Activated CD8-positive, alpha-beta memory T cell treated with anti-CD3 and anti-CD28 coated beads for 24 hours (primary cell): ENCODE measurements at places on chromosomes 12 and 14.
A peak's percentile ranks its signal among the peaks of the same experiment; 100 is the strongest.

GRCh38 chr12:586318-587071 lies 76.8 kb downstream of the NINJ2 start:
- DNase-seq, result no peak

DNA sequence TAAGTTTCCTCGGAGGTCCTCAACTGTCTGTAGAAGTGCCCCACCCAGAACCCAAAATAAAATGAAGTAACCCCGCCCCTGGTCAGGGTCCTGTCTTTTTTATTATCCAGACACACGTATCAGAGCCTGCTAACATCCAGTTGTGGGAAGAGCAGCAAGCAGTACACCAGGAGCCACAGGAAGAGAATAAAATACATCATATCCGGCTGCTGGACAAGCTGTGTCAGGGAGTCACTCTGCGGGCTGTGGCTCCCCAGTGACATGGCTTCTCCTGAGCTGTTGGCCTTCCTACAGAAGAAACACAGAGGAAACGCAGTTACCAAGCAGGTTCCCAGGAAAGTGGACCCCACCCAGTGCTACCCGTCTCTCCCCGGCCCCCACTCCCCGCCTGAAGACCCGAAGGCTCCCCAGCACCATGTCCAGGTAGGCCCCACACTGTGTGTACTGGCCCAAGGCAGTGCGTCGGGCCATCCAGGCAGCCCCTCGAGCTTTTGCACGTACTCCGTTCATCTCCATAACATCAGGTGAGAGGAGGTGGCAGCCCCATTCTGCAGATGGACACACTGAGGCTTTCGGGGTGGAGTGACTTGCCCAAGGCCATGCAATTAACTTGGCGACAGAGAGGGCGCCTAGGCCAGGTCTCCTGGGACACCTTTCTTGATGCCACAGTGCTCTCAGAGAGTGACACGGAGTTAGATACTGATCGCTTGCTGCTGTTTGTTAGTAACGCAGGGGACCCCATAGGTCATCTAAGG lies 34.3 kb upstream of the DICER1 start:
- no peak for DNase-seq

DNA sequence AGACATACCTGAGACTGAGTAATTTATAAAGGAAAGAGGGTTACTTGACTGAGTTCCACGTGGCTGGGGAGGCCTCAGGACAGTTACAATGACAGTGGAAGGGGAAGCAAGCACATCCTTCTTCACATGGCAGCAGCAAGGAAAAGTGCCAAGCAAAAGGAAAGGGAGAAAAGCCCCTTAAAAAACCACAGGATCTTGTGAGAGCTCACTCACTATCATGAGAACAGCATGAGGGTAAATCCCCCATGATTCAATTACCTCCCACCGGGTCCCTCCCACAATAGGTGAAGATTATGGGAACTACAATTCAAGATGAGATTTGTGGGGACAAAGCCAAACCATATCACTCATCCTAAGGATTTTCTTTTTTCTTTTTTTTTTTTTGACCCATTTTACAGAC lies 177.8 kb upstream of the EEA1 start:
- no peak for DNase-seq

GRCh38 chr14:92404938-92405337 lies 82.0 kb downstream of the SLC24A4 start:
- DNase-seq, result no peak

DNA sequence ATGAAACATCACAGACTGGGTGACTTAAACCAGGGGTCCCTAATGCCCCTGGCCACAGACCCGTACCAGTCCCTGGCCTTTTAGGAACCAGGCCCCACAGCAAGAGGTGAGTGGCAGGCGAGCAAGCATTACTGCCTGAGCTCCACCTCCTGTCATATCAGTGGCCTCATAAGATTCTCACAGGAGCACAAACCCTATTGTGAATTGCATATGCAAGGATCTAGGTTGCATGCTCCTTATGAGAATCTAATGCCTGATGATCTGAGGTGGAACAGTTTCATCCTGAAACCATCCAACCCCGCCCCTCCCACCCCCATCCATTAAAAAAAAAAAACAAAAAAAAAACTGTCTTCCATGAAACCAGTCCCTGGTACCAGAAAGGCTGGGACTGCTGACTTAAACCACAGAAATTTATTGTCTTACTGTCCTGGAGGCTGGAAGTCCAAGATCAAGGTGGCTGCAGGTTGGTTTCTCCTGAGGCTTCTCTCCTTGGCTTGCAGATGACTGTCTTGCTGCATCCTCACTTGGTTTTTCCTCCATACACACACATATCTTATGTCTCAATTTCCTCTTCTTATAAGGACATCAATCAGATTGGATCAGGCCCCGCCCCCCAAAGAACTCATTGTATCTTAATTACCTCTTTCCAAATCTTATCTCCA lies 235.9 kb downstream of the CHST11 start:
- DNase-seq, result no peak

GRCh38 chr12:59444932-59445331 lies 150.9 kb upstream of the SLC16A7 start:
- DNase-seq, result no peak

GRCh38 chr12:65603438-65604351 lies 220.6 kb upstream of the HMGA2 start:
- DNase-seq, result no peak

- no peak for DNase-seq
Measured at GRCh38 chr12:110373025-110373424, 30.5 kb downstream of the ANAPC7 start.

DNA sequence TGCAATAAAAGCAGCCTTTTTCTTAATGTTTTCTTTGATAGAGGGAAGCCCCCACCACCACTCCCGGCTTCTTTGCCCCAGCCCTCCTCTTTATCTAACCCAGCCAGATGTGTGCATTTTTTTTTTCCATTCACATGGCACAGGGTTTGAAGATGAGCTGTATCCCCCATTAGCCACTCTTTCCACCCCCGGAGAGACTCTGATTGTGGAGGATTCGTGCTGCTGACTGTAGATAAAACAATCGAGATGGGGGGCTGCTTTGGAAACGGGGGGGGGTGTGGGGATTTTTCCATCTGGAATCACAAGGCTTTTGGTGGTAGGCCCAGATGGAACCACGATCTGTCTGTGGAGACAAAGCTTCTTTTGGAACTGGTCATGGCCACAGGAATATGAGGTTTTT lies 46.2 kb upstream of the VASH1 start:
- no peak for DNase-seq

- DNase-seq, result no peak
Measured at GRCh38 chr12:122167356-122167925, 6.6 kb downstream of the IL31 start.

GRCh38 chr12:43856972-43857371 lies 21.1 kb downstream of the TMEM117 start:
- no peak for DNase-seq

DNA sequence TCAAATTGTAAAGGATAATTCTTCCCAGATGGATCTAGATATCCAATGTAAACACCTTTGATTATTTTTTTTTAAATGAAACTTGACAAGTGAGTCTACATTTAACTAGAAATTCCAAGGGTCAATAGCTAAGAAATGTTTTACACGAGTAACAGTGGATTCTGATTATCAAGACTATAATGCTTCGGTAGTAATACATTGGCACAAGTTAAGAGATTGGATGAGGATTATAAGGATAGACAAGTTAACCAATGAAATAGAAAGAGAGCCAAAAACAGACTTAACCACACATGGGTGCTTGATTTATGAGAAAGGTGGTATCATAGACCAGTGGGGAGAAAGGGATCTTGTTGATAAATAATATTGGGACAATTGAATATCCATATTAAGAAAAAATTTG lies 40.3 kb upstream of the PCED1B start:
- DNase-seq, result no peak

DNA sequence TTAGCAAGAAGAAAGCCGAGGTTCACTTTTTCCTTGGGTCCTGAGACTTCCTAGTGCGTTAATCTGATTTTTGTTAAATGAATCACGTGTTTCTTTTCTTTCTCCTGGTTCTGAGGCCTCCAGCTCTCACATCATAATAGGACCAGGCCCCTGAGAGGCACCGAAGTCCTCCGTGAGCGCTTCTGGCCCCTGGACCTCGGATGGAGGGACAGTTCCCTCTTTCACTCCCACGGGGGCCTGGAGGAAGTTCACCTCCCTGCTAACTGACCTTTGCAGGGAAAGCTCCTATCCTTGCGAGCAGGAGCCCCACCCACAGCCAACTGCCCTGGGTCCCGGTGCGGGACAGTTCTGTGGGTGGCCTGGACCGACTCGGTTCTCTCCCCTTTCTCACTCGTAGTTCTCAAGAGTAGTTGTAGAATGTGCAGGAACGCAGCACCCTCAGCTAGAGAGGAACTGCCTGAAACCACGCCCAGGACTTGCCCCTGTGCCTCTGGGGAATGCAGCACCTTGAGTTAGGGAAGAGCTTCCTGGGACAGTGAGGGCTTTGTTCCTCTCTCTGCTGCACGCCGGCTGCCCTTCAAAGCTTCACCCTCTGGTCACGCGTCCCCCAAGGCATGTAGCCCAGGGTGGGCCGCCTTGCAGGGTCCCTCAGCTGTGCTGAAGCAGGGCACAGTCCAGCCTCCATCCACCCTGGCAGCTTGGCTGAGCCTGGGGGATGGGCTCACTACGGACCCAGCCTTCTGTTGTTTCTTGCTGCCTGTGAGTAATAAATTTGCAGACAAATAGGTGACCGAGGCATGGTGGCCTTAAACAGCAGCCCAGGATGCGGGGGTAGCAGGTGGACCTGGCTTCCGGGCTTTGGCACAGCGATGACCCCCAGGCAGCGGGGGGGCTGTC lies 264.6 kb downstream of the ADGRD1 start:
- no peak for DNase-seq

GRCh38 chr12:27498149-27498548 lies 25.9 kb upstream of the PPFIBP1 start:
- DNase-seq, result no peak

- DNase-seq, result peak; percentile 88
Measured at GRCh38 chr12:50055831-50056638, 1.4 kb upstream of the ASIC1 start.

GRCh38 chr12:47802312-47802711 lies 17.4 kb downstream of the HDAC7 start:
- DNase-seq, result no peak

GRCh38 chr12:88951860-88952561 lies 371.7 kb upstream of the KITLG start:
- no peak for DNase-seq

- peak; percentile 93 for DNase-seq
Measured at GRCh38 chr14:89701211-89702043, 253.1 kb downstream of the EFCAB11 start.

GRCh38 chr12:124862768-124863415 lies 772 bp downstream of the SCARB1 start:
- DNase-seq, result peak; percentile 72

GRCh38 chr12:62933220-62933601 lies 1.7 kb downstream of the PPM1H start:
- DNase-seq, result no peak

DNA sequence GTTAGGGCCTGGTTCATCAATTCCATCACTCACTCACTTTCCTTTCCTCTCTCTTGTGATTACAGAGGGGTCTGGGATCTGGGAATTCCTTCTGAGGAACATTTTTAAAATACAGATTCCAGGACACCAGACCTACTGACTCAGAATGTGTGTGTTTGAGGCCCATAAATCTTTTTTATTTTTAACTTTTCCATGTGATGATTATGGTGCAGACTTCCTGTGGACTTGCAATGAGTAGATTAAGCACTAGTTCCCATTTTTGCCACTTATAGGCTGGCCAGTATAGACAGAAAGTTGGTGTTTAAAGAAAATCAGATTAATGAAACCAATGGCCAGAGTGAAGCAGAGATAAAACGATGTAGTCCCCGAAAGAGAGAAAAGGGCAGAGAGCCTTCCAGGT lies 28.1 kb downstream of the SLC41A2 start:
- DNase-seq, result no peak

DNA sequence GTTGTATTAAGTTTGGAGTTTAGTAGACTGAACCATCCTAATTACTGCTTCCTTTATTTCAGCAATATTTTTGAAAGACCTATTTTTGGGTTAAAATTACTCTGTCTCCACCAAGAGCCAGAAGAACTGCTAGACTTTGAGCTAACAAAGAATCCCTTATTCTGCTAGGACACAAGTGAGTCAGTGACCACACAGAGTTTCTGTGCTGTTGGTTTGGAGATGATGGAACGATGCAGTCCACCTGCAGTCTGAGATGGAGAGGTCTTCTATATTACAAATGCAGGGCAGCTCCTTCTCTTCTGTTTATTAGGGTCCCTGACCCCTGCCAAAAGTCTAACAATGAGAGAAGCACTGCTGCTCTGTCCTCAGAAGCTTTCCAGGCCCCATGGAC lies 6.7 kb upstream of the STXBP6 start:
- no peak for DNase-seq
